Stimulated activated CD8-positive, alpha-beta memory T cell treated with anti-CD3 and anti-CD28 coated beads, Interleukin-4, amount 100 ng/mL, for 1 hour (primary cell): ENCODE measurements at places on chromosomes 5 and 9.

GRCh38 chr5:95384485-95385213 is 6.5 kb upstream of the FAM81B start:
- DNase-seq: no peak

DNA sequence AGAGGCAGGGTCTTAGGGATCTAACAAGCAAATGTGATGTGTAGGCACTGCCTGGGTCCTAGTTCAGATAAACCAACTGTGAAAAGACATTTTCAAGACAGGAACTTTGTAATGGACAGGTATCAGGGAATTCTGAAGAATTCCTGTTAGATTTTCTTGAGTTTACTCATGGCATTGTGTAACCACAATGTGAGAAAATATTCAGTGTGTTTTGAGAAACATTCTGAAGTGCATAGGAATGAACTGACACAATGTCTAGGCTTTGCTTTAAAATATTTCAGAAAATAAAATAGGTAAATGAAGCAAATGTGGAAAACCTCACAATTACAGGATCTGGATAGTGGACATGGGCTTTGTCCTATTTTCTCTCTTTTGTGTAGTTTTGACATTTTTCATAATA is 15.2 kb upstream of the AFAP1L1 start:
- no peak for DNase-seq

GRCh38 chr9:20606652-20607051 is 15.6 kb downstream of the MLLT3 start:
- DNase-seq: no peak

DNA sequence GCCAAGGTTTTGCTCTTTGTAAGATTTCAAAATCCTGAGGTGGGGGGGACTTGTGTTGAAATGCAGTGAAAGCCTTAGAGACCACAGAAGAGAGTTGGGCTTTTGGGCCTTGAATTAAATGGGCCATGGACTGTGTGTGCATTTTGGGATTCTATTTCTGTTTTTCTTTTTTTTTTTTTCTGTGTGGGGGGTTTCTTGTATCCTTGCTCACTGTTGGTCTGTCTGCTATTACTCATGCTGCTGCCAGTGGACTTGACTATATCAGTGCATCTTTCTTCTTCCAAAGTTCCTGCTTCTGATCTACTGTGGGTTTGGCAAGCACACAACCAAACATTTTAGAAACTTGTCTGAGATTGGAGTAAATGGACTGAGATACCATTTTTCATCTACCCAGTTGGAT is 344.9 kb downstream of the ARL15 start:
- DNase-seq: no peak

GRCh38 chr5:36049949-36050348 is 16.7 kb downstream of the UGT3A2 start:
- no peak for DNase-seq

DNA sequence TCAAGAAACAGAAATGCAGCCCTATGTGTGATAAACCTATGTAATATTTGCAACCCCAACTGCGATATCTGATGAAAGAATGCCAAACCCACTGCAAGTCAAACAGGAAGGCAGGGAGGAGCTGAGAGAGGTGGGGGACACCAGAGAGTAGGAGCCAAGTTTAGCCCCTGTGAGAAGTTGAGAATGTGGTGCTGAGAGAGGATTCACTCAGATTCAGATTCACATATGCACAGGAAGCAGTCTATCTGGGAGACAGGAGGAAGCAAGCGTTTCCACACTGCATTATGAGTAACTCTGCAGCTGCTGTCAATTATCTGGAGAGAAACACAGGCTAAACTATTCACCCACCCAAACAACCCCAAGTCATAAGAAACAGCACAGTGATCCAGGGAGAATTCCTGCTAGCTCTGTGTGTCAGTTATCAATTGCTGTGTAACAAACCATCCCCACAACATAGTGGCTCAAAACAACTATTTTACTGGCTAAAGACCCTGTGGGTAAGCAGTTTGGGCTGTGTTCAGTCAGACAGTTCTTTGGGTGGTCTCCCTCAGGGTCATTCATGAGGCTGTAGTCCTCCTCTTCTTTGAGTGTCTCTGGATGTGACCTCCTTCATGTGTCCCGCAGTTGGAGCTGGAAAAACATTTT is 161.9 kb upstream of the RAI14 start:
- DNase-seq: no peak

DNA sequence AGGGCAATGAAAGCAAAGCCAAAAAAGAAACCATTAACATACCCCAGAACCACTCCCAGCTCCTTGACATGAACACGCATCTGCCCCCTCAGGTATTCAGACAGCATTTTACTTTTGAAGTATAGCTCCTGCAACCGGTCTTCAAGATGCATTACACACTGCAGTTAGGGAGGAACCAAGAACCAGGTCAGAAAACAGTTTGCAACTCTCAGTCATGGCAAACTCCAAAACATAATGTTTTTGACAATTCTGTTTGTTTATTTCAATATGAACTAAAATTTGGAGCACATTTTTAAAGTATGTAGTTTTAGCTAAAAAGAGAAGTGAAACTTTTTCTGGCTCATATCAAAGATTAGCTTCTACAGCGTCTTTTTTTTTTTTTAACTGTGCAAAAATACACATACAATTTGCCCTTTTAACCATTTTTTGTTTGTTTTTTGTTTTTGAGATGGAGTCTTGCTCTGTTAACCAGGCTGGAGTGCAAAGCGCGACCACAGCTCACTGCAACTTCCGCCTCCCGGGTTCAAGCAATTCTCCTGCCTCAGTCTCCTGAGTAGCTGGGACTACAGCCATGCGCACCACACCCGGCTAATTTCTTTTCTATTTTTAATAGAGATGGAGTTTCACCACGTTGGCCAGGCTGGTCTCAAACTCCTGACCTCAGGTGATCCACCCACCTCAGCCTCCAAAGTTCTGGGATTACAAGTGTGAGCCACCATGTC is 12.2 kb upstream of the RAPGEF6 start:
- no peak for DNase-seq

- no peak for DNase-seq
Measured at GRCh38 chr9:126126807-126127206, 199.8 kb upstream of the MVB12B start.

DNA sequence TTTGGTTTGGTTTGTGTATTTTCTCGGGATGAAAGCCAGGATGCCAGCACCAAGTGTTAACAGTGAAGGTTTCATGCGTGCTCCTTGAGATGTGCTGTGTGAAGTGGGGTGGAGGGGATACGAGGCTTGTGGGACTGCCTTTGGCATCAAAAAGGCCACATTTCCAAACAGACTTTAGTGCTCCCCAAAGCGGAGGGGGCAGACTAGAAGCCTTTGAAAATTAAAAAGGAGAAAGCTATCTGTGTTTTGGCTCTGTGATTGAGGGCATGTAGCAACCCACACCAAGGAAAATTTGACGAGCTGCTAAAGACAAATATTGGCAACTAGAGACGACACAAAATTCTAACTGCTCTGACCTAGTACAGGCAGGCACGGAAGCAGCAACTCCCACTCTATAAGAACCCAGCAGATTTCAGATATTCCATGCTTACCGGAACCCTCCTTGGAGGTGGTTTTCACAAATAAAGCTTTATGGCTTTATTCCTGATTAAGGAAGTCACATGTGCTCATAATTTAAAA is 154.5 kb downstream of the ARSB start:
- DNase-seq: no peak

- no peak for DNase-seq
Measured at GRCh38 chr9:77677397-77677796, 29.3 kb upstream of the GNA14 start.

DNA sequence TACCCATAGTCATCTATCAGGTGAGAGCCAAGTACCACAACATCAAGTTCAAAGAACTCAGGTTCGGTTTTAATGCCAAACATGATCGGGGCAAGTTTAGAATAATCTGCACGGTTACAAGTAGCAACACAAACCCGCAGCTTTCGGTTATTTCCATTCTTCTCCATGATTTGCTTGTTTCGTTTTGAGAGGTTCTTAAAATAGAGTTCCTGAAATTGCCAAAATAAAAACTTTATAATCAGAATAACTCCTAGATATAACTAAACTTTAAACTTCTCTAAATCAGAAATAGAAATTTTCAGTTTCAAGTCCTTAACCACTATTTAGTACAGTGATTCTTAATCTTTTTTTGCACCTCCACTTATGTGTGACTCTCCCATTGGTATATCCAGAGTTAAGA is 9.1 kb downstream of the GNE start:
- no peak for DNase-seq

DNA sequence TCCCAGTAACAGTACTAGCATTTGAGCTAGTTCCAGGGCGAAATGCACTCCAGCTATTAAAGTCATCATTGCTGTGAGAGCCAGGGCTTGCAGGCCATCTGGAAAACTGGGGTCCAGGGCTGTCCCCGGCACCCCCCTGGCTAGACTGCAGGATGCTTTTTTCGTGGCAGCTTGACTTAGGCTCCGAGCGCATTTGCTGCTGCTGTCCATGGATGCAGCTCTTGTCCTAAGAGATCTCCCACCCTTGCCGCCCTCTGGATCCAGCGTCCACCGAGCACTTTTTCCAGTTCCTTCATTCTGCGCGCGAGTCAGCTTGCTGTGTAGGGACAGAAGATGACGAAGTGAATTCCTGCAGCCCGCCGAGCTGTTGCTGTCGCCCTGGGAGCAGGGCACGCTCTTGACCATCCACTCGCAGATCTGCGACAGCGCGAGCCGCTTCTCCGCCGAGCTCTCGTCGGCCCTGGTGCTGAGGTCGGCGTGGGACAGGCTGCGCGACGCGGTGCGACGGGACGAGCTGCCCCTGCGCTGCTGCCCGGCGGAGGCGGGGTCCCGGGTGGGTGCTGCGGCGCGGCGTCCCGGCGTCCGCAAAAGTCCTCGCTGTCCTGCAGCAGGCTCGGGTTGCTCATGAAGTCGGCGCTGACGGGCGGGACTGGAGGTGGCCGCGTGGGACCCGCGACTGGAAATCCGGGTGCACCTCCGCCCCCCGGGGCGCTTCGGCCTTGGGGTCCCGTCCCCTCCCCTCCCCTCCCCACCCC is 30.7 kb downstream of the OR2V1 start:
- DNase-seq: no peak

DNA sequence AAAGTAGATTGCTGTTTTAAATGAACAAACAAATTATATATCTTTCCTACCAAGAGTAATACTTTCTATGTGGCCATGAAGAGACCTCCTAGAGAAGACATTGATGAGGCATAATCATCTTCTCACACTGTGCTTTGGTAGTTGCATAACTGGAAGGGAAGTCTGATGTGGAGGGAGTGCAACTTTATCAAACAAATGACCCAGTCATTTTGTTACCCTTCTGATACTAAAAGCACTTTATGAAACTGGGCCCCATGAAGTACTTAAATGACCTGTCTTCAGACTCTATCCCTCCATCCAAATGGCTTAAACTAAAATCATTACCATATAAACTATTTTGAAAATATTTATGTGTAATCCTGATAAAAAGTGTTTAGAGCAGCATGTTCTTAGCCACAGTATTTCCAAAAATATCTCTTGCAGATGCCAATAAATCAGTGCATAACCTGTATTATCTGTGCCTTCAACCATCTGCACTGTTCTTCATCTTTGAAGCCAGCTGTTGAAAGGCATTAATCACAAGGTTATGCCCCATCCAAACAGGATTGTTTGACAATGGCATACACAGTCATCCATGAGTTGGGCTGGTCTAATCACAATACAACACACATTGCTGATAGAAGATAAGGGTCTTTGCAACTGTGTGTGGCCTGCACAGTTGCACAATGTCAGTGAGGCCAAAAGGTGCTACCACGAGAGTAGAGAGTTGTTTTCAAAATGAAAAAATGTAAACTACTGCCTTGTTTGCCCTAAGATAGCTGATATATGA is 31.9 kb upstream of the MIER3 start:
- DNase-seq: no peak

- no peak for DNase-seq
Measured at GRCh38 chr9:114054191-114054690, 23.9 kb downstream of the AMBP start.

DNA sequence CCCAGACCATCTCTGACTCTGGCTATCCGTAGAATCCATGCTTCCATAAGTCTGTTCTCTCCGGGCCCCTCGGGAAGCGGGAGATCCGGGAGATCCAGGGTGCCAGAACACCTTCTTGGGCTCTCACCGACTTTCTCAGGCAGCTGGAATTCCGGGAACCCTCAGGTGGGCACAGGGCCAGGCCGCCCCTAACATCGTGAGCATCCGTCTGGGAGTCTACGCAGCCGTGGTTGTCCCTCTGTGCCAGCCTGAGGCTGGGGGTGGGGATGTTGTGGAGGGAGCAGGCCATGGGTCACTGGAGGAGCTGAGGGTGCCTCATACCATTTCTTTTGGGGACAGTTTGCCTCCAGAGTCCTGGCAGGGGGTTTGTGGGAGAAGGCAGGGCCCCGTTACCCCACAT is 92.3 kb upstream of the COL5A1 start:
- DNase-seq: no peak

DNA sequence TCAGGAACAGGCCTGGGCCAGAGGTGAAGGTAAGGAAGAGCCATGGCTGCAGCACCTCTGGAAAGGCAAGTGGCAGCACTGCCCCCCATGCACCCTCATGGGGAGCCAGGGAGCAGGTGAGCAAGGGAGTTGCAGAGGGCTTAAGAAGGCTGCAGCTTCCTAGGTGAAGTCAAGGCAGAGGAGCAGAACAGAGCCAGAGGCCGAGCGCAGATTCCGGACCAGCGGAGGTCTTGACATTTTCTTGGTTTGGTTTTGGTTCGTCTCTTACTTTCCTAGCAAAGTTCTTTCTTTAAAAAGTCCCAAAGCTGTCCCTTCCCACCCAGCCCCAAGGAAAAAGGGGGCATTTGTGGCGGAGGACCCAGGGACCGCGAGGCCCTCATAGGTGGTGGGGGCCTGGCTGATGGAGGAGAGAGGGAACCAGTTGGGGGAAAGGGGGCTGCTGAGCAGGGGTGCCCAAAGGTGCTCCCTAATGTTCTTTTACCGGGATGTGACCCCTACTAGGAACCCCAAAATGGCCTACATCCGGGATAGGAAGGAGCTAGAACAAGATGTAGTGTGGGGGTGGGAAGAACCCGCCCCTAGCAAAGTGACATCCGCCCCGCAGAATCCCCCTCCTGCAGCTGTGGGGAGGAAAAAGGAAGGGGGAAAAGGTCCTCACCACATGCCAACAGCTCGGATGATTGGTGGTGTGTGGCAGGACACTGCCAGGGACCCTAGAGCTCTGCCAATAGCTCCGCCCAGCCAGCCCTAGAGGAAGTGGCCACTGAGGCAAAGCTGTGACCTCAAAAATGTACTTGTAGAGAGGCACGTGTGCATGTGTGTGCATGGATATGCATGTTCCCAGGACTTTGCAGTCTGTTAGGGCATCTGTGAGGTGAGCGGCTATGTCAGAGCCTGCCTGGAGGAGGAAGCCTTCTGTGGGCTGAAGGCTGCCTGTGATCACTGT is 914 bp upstream of the CD72 start:
- no peak for DNase-seq

GRCh38 chr5:139841549-139841948 is 45.9 kb downstream of the PSD2 start:
- DNase-seq: no peak

- DNase-seq: no peak
Measured at GRCh38 chr9:95907794-95908193, 32.3 kb downstream of the ERCC6L2 start.

GRCh38 chr9:125850763-125851162 is 103.6 kb downstream of the PBX3 start:
- no peak for DNase-seq

DNA sequence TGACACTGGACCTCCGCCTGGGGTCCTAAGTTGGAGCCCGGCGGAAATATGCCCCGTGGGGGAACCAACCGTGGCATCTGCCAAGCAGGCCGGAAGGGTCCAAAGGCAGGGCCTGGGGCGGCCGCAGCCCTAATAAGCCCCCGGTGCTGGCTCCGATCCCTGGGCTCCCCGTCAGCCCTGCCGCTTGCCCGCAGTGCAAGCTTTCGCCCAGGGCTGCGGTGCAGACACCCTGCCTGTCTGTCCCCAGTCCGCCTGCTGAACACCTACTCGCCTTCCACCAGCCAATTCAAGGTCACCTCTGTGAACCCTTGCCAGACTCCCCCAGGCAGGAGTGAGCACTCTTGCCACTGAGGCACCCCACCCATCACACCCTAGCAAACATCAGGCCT is 502 bp upstream of the PTGR1 start:
- DNase-seq: no peak
